ENCODE measurements at places on chromosomes 4 and X.

DNA sequence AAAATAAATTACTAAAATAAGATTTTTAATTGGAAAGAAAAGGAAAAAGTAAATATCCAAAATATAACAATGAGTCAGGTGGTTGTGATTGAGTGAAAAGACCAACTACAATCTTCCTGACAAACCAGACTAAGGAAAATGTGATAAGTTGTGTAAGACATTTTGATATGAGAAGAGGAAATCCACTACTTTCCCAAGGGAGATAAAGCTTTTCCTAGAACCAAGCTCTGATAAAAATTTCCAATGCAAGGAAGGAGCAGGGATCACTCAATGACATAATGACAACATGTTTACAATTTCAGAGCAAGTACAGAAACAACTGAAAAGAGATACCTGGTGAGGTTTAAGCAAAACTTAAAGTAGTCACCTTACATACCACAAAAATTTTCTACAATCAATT, 305.1 kb upstream of the RASGEF1B start:
- no peak for DNase-seq

DNA sequence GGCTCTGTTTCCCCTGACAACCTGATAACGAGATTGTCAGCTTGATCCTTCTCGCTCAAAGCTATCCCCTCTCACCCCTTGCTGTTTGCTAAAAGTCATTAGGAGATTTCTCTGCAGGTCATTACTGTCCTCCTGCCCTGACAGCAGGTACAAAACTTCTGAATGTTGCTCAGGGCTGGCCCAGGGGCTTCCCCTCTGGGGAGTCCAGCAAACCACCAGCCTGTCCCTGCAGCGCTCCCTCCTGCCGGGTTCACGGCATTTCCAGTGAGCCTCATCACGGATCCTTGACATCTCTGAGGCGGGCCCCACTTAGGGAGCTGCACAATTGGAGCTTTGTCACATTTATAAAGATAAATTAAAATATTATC, 5.2 kb upstream of the SORCS2 start:
- no peak for DNase-seq

- no peak for DNase-seq
Measured at GRCh38 chr4:38871593-38871992, 4.0 kb downstream of the FAM114A1 start.

- DNase-seq = no peak
Measured at GRCh38 chrX:97987979-97988378, 1104.3 kb downstream of the RPA4 start.

- no peak for DNase-seq
Measured at GRCh38 chrX:52034211-52034610, 34.8 kb downstream of the MAGED4B start.
